Naive thymus-derived CD8-positive, alpha-beta T cell (primary cell): ENCODE measurements at places on chromosomes 5 and 9. TPM values are rescaled to one million over a fixed set of nuclear protein-coding genes. Genes with fewer than 3 reads are reported as not detected.

Gene MTAP
- 44.7 TPM for total RNA-seq

Gene PDE8B
- not detected for total RNA-seq

Gene HTR1A
- total RNA-seq = not detected

Gene GPR21
- 0.91 TPM for total RNA-seq

Gene SNAPC4
- 15.6 TPM for total RNA-seq

Gene PCDHGB2
- total RNA-seq = 0.81 TPM

Gene FGF1
- total RNA-seq = not detected

Gene TLX3
- total RNA-seq = not detected

Gene HK3
- 0.52 TPM for total RNA-seq

Gene TTC39B
- 43.9 TPM for total RNA-seq

Gene PCDHA7
- total RNA-seq = not detected

Gene TBC1D13
- total RNA-seq = 36.3 TPM

Gene LMX1B
- total RNA-seq = not detected

Gene SH3PXD2B
- 0.55 TPM for total RNA-seq

Gene FCN2
- total RNA-seq = not detected

Gene EPB41L4B
- not detected for total RNA-seq

Gene IL7R
- total RNA-seq = 1,319 TPM

Gene FOXD4L4
- 0.42 TPM for total RNA-seq

Gene KIF4B
- total RNA-seq = not detected

Gene FOXD4
- not detected for total RNA-seq

Gene KIAA1191
- 71.3 TPM for total RNA-seq

Gene PROB1
- total RNA-seq = 0.88 TPM

Gene RNF183
- total RNA-seq = 0.23 TPM

Gene RIOK2
- 42.7 TPM for total RNA-seq

Gene TNFSF8
- 15.9 TPM for total RNA-seq

Gene CCNI2
- 10.2 TPM for total RNA-seq

Gene EIF4EBP3
- total RNA-seq = 27.3 TPM

Gene STK10
- total RNA-seq = 351 TPM

Gene ENHO
- not detected for total RNA-seq

Gene FBXL7
- total RNA-seq = not detected

Gene NOL8
- total RNA-seq = 105 TPM

Gene CNTFR
- total RNA-seq = not detected

Gene NOL6
- total RNA-seq = 42.7 TPM

Gene GRIN3A
- total RNA-seq = not detected

Gene KCTD16
- 0.13 TPM for total RNA-seq

Gene CNTNAP3B
- total RNA-seq = not detected

Gene LMAN2
- total RNA-seq = 77.1 TPM

Gene GFI1B
- not detected for total RNA-seq

Gene SHOC1
- total RNA-seq = not detected

Gene CARD9
- 0.85 TPM for total RNA-seq
